ENCODE measurements at places on chromosomes 16 and 17. TPM values are rescaled to one million over a fixed set of nuclear protein-coding genes. Genes with fewer than 3 reads are reported as not detected.

C17orf107 gene
- total RNA-seq = 0.95 TPM

UTS2R gene
- not detected for total RNA-seq

MYLK3 gene
- total RNA-seq = 0.08 TPM

UNC45B gene
- total RNA-seq = not detected

TLCD2 gene
- total RNA-seq = 5.3 TPM

TMEM98 gene
- total RNA-seq = 14.8 TPM

SETD1A gene
- 3.5 TPM for total RNA-seq

RASD1 gene
- total RNA-seq = 1.1 TPM

SRCIN1 gene
- total RNA-seq = 1.4 TPM

MYH3 gene
- not detected for total RNA-seq

POLR3K gene
- 3.4 TPM for total RNA-seq

GUCY2D gene
- total RNA-seq = not detected

CRYM gene
- 13.9 TPM for total RNA-seq

All from esophagus squamous epithelium (tissue), 5 donors.